Testis (tissue), 5 donors: ENCODE measurements at places on chromosomes 12 and 14.

- H3K4me3 ChIP-seq = no peak overlapping the region
- no peak overlapping the region for H3K27ac ChIP-seq
- H3K36me3 ChIP-seq = no peaks in the 10 kb centered on the region
- no peak for DNase-seq
These were observed 244.8 kb downstream of the DACT1 start for GRCh38 chr14:58882577-58883018.

DNA sequence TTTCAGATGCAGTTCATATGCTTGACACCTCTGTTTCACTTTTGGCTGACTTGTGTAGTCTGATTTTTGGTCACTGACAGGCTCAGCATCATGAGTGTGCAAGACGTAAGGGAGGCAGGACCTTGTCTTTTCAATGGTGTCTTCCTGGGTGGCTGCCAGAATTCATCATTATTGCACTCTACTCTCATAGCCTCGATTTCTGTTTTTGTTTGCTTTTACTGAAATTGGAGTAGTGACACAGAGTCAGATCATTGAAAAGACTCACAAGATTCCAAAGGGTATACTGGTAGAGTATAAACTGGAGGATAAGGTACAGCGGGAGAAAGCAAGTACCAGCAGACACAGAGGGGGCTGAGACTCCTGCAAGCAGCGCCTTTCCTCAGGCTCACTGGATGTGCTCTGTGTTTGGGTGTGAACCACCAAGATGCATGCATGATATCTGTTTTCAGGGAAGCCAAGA, 126.3 kb upstream of the FGD4 start:
- no peaks in the 10 kb centered on the region for H3K36me3 ChIP-seq
- no peak overlapping the region for H3K4me3 ChIP-seq
- no peaks in the 10 kb centered on the region for H3K27me3 ChIP-seq

DNA sequence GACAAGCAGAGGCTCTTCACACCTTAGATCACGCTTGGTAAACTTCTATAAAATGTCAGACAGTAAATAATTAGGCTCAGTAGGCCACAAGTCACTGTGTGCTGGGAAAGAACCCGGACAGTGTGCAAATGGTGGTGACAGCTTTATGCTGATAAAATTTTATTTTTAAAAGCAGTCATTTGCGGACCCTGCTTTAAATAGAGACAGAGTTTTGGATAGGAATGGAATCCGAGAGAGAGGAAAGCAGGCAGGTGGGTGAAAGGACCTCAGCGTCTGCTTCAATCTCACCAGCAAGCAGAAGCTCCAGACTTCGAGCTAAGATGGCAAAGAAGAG, 21.4 kb downstream of the ANKLE2 start:
- no peak for DNase-seq
- no peaks in the 10 kb centered on the region for H3K27me3 ChIP-seq
- no peaks in the 10 kb centered on the region for H3K36me3 ChIP-seq
- H3K27ac ChIP-seq = no peak overlapping the region
- H3K4me1 ChIP-seq = no peaks in the 10 kb centered on the region

DNA sequence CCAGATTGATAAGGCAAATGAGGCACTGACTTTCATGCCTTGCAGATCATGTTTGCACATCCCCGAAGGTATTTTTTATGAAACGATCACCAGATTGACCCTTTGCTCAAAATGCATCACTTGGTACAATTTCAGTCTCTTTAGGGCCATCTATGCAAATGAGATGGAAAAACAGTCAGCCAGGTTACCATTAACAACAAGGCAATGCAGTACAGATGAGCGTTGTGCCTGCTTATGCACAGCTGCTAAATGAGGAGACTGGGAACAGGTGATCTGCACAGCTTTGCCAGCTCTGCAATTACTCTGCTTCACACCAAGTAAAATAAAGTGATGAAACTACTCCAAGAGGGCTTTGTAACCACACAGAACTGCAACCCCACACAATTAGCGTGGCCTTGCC, 26.1 kb upstream of the PLEKHG7 start:
- H3K36me3 ChIP-seq = no peaks in the 10 kb centered on the region
- no peak overlapping the region for H3K4me3 ChIP-seq
- no peaks in the 10 kb centered on the region for H3K27me3 ChIP-seq

DNA sequence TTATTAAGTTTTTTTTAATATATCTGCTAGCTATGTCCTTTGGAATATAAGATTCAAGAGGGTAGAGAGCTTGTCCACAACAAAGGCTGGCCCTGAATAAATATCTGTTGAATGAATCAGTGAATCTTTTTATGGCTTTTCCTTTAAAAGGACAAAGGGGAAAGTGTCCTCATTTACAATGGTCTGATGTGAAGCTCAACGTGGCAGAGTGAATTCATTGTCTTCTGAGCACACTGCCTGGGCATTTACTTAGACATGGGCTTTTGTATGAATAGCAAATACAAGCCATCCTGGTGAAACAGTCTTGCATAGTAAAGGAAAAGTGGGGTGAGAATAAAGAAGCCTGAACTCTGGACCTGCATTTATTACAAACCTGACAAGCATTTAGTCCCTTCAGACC, 201.2 kb downstream of the NELL2 start:
- no peaks in the 10 kb centered on the region for H3K27me3 ChIP-seq
- H3K4me3 ChIP-seq = no peak overlapping the region
- DNase-seq = no peak
- H3K36me3 ChIP-seq = no peaks in the 10 kb centered on the region
- no peak overlapping the region for H3K27ac ChIP-seq
- no peaks in the 10 kb centered on the region for H3K4me1 ChIP-seq

GRCh38 chr12:57151741-57152630, 4.6 kb upstream of the LRP1-AS start:
- H3K4me3 ChIP-seq = no peak overlapping the region
- no peaks in the 10 kb centered on the region for H3K36me3 ChIP-seq
- no peaks in the 10 kb centered on the region for H3K27me3 ChIP-seq
- H3K4me1 ChIP-seq = peaks cover 68% of the 10 kb centered on the region
- peak; percentile 69 for DNase-seq
- H3K27ac ChIP-seq = peak overlapping the region; percentile 63

DNA sequence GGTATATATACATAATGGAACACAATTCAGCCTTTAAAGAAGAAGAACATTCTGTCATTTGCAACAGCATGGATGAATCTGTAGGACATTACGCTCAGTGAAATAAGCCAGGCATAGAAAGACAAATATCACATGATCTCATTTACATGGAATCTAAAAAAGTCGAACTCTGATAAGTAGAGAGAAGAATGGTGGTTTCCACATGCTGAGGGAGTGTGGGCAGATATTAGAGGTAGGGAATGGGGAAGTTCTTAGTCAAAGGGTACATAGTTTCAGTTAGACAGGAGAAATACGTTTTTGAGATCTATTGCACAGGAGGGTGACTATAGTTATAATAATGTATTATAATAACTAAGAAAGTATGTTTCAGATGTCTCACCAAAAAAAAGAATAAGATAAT, 71.4 kb downstream of the ADAMTS20 start:
- H3K27me3 ChIP-seq = no peaks in the 10 kb centered on the region
- no peak for DNase-seq
- H3K27ac ChIP-seq = no peak overlapping the region
- no peaks in the 10 kb centered on the region for H3K36me3 ChIP-seq
- no peak overlapping the region for H3K4me3 ChIP-seq

- H3K36me3 ChIP-seq = no peaks in the 10 kb centered on the region
- no peak overlapping the region for H3K27ac ChIP-seq
- no peak overlapping the region for H3K4me3 ChIP-seq
- peaks cover 14% of the 10 kb centered on the region for H3K4me1 ChIP-seq
These were observed 249.5 kb downstream of the PHLDA1 start for GRCh38 chr12:75782069-75782581.

DNA sequence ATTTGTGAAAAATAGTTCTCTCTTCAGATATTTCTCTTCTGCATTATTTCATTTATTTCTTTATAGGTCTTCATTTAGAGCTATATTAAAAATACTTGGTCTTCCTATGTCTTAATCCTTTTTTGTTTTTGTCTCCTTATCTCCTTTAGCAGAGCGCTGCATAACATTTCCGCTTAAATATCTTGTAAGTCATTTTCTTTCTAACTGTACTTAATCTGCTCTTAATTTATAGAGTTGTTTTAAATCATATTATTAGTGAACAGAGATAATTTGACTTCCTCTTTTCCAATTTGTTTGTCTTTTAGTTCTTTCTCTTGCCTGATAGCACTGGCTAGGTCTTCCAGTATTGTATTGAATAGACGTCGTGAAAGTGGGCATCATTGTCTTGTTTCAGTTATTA, 18.0 kb downstream of the LUM start:
- H3K4me3 ChIP-seq = no peak overlapping the region
- H3K27ac ChIP-seq = no peak overlapping the region
- H3K4me1 ChIP-seq = peaks cover 2% of the 10 kb centered on the region
- DNase-seq = no peak
- no peaks in the 10 kb centered on the region for H3K27me3 ChIP-seq
- no peaks in the 10 kb centered on the region for H3K36me3 ChIP-seq

GRCh38 chr14:31189346-31190218, 18.0 kb downstream of the HECTD1 start:
- no peaks in the 10 kb centered on the region for H3K4me1 ChIP-seq
- DNase-seq = no peak
- H3K27me3 ChIP-seq = no peaks in the 10 kb centered on the region
- H3K4me3 ChIP-seq = no peak overlapping the region
- H3K36me3 ChIP-seq = no peaks in the 10 kb centered on the region

GRCh38 chr12:63470161-63470560, 198.1 kb downstream of the DPY19L2 start:
- H3K4me3 ChIP-seq = no peak overlapping the region
- no peaks in the 10 kb centered on the region for H3K27me3 ChIP-seq
- no peaks in the 10 kb centered on the region for H3K36me3 ChIP-seq
- no peak overlapping the region for H3K27ac ChIP-seq

GRCh38 chr12:41962171-41962572, 182.5 kb downstream of the GXYLT1 start:
- no peak overlapping the region for H3K4me3 ChIP-seq
- H3K4me1 ChIP-seq = no peaks in the 10 kb centered on the region
- H3K27ac ChIP-seq = no peak overlapping the region
- no peaks in the 10 kb centered on the region for H3K36me3 ChIP-seq
- peak; percentile 60 for DNase-seq

- no peaks in the 10 kb centered on the region for H3K36me3 ChIP-seq
- no peak overlapping the region for H3K4me3 ChIP-seq
- no peak for DNase-seq
- H3K27ac ChIP-seq = peak overlapping the region; percentile 38
- no peaks in the 10 kb centered on the region for H3K27me3 ChIP-seq
- H3K4me1 ChIP-seq = no peaks in the 10 kb centered on the region
These were observed 71.4 kb upstream of the GNPNAT1 start for GRCh38 chr14:52862632-52863333.
